CD4-positive, alpha-beta T cell treated with Interleukin-12 subunit alpha and Interleukin-12 subunit beta, for 1 hour (primary cell): ENCODE measurements at places on chromosomes 1 and 21.

DNA sequence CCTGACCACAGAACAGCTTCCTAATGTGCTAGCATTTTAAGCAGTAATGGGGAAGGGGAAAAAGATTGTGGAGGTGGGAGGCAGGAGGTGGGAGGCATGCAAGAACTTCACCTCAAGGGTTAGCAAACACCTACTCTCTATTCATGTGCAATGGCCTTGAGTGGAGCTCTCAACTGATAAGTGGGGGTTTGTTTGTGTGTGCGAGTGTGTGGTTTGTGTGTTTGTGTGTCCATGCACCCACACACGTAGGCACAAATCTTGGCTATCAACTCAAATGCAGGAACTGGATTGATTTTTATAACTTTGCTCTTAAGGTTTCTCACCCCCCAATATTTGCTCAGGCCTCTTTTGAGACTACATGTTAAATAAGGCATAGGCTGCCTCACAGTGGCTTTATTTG lies 78.6 kb downstream of the SYT6 start:
- no peak for DNase-seq

GRCh38 chr1:56712150-56712549 lies 67.0 kb downstream of the PRKAA2 start:
- DNase-seq: no peak

GRCh38 chr1:154729031-154729442 lies 121.1 kb upstream of the ADAR start:
- DNase-seq: no peak

- no peak for DNase-seq
Measured at GRCh38 chr1:159986531-159986930, 32.5 kb upstream of the SLAMF9 start.

GRCh38 chr1:71324671-71325267 lies 243.9 kb upstream of the ZRANB2 start:
- no peak for DNase-seq
